ENCODE measurements at places on chromosomes 5 and 9.

- DNase-seq: no peak
Measured at GRCh38 chr9:128428644-128429512, 8.2 kb downstream of the CERCAM start.

GRCh38 chr9:115328228-115328627 is 210.3 kb upstream of the TNC start:
- DNase-seq: no peak

GRCh38 chr5:175520321-175520720 is 42.0 kb downstream of the SFXN1 start:
- no peak for DNase-seq

- no peak for DNase-seq
Measured at GRCh38 chr9:14485366-14485765, 171.4 kb upstream of the NFIB start.

DNA sequence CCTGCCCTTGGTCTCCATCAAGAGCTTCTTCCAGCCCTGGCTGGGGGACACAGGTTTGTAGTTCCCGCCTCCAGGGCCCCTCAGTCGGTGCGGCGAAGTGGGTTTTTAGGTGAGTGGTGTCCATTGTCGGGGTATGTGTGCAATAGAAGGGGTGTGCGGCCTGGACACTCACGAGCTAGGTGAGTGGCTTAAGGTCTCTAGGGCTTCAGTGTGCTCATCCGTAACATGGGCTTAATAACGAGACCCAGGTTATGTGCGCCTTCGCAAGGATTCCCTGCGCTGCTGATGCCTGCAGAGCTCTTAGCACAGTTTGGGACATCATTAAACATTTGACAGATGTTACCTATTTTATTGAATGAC is 656 bp downstream of the CEP78 start:
- DNase-seq: no peak

GRCh38 chr9:2816476-2817141 is 27.3 kb downstream of the PUM3 start:
- DNase-seq: no peak

DNA sequence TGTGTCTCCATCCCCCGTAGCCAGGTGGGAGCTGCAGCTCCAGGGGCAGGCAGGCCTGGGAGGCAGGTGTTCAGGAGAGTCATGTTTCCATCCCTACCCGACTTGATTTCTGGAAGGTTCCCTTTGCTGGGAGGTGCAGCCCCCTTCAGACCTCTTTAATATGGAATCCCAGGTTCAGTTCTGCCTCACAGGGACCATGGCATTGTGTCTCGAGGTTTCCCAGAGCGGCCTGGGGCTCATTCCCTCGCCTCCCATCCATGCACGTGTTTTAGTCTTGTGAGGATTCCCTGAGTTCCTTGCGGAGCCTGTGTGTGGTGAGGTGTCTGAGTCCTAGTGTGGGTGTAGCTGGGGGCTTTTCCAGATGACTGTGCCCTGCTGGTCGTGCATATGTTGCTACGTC is 16.5 kb upstream of the AHRR start:
- no peak for DNase-seq

- DNase-seq: no peak
Measured at GRCh38 chr5:135491552-135492318, 39.6 kb upstream of the TIFAB start.

- no peak for DNase-seq
Measured at GRCh38 chr9:5278486-5278885, 26.0 kb downstream of the RLN2 start.

DNA sequence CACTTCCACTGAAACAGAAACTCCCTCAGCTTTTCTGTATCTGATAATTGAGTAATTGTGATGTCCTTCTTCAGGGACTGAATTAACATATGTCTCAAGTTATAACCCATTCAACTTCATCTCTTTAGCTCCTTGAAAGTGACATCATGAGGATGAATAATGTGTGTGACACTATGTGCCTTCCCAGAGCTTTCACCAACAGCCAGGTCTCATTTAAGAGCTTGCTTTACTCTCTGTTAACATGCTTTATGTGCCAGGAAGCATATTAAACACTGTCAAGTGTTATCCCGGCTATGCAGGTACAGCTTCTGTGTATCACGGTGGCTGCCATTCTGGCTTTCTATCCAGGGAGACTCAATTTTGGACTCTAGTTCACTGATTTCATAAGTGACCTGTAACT is 799.9 kb downstream of the CDH12 start:
- DNase-seq: no peak

DNA sequence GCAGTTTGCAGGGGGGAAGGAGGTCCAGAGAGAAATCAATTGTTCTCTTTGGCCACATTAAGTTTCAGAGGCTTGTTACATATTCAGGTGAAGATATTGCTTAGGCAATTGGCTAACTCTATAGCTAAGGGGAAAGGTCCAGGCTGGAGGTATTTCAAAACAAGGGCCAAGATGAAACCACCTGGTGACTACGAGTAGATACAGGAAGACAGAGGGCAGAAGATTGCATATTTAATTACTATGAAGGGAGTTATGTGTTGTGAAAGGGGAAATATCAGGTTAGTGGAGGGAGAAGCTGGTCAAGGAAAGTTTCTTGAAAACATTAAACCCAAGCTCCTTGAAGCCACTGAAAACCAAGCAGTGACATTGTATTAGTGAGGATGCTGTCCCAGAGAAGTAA is 1.9 kb upstream of the RAD23B start:
- DNase-seq: no peak

GRCh38 chr5:172901012-172901780 is 58.0 kb upstream of the RPL26L1 start:
- DNase-seq: no peak

- no peak for DNase-seq
Measured at GRCh38 chr9:115411516-115411915, 293.6 kb upstream of the TNC start.

- no peak for DNase-seq
Measured at GRCh38 chr5:134561871-134562296, 36.4 kb downstream of the JADE2 start.

DNA sequence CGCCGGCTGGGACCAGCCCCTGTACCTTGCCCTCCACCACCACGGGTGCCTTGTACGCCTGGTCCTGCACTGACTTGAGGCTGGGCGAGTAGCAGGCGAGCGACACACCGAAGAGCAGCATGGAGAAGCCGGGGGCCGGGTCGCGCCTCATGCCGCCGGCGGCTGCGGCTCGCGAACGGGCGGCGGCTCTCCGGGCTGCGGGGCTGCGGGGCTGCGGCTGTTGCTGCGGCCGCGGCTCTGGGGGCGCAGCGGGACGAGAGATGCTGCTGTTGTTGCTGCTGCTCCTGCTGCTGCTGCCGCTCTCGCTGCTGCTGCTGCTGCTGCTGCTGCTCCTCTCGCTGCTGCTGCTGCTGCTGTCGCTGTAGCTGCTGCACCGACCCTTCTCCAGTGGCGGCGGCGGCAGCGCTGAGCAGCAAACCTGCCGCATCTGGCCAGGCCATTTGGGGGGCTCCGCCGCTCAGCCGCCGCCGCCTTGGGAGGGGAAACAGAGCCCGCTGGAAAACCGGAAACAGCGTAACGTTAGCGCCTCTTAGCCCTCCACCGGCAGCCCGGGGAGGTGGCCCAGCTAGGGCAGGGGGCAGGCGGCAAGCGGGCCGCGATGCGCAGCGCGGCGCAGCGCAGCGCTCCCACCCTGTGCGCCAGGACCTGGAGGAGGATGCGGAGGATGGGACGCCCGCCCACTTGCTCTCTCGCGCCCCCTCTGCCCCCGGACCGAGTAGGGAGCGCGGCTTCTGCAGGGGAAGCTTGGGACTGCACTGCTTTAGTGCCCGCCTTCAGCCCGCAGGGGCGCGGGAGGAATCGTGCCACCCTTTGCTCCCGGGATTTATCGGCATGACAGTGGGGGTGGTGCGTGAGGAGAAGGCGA is at the start of gene NRG2:
Gene NRG2 (minus strand): TSS at position 657 of the 865 bp plus-strand sequence.
- DNase-seq: no peak

DNA sequence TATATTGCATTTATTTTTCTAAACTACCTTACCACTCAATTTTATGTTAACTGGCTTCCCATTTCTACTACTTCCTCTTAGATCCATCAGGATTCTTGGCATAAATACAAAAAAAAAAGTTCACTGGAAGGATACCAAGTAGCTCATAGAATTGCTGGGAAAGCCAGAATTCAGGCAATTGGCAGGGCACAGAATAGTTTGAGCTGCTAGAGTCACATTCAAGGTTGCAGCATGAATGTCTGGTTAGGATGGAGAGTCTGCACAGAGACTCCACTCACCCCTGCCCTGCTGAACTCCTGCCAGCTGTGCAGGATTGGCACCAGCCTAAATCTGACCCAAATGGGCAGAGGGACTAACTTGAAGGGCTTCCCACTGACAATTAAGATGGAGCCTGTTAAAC is 4.9 kb upstream of the AMACR start:
- no peak for DNase-seq

DNA sequence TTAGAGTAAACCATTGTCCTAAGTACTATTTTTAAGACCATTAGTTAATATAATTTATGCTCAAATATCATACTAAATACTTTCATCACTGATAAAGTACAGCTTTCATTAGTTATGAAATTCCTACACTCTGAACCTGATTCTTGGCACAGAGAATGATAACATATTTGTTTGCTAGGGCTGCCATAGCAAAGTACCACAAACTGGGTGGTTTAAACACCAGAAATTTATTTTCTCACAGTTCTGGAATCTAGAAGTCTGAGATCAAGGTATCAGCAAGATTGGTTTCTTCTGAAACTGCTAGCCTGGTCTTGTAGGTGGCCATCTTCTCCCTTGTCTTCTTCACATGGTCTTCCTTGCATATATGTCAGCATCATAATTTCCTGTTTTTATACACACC is 608.4 kb downstream of the TLE1 start:
- no peak for DNase-seq

- DNase-seq: no peak
Measured at GRCh38 chr5:59125011-59125961, 542.4 kb downstream of the RAB3C start.

DNA sequence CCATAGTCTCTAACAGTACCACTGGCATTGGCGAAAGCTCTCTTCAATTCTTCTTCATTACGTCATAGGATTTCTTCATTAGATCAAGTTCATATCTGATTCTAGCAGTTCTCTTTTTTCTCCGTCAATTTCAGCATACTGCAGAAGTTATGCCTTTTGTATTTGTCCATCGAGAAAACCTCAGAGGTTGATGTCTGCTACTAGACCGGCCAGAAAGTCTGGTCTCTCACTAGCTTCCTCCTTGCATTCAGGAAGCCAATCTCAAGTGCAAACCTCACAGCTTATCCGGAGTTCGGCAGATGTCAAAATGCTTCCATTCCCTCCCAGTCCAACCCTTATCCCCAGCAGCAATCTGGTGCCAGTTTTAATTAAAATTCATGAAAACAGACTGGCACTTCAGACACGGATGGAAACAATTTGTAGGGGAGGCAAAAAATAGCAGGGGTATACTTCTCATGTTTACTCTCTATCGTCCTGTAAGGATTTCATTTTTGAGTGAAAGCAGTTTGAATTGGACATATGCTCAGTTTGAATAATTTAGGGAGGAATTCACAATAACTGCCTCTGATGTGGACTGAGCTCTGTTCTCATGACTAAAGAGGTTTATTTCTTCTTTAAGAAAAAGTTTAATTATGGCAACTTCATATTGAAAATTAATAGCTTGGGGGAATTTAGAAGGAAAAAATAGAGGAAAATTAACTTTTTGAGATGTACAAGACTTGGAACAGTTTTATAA is 56.4 kb upstream of the TMC1 start:
- DNase-seq: no peak

DNA sequence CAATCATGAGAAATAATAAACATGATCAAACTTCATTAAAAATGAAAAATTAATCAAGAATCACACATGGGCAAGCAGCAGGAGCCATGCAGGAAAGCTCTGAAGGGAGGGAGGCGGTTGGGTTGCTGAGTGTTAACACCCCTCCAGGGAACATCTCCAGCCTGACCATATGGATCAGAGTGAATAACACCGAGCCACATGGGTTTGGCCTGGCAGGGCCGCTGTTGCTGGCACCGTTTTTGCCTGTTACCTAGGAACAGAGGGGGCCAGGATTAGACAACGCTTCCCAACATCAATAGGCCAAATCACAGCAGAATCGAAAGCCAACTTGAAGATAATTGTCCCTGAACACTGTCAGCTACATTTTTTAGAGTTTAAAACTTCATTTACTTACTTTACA is 160.2 kb downstream of the DENND1A start:
- DNase-seq: no peak

- no peak for DNase-seq
Measured at GRCh38 chr9:136179101-136179616, 25.8 kb downstream of the LHX3 start.

Data from stimulated activated CD8-positive, alpha-beta memory T cell treated with anti-CD3 and anti-CD28 coated beads, Interleukin-2, amount 100 ng/mL, for 1 hour (primary cell).